ENCODE measurements at places on chromosomes 4 and X. TPM values are rescaled to one million over a fixed set of nuclear protein-coding genes. Genes with fewer than 3 reads are reported as not detected.

The ITM2A gene
- 75.7 TPM for total RNA-seq

The NEIL3 gene
- 1.3 TPM for total RNA-seq

The KDR gene
- not detected for total RNA-seq

DNA sequence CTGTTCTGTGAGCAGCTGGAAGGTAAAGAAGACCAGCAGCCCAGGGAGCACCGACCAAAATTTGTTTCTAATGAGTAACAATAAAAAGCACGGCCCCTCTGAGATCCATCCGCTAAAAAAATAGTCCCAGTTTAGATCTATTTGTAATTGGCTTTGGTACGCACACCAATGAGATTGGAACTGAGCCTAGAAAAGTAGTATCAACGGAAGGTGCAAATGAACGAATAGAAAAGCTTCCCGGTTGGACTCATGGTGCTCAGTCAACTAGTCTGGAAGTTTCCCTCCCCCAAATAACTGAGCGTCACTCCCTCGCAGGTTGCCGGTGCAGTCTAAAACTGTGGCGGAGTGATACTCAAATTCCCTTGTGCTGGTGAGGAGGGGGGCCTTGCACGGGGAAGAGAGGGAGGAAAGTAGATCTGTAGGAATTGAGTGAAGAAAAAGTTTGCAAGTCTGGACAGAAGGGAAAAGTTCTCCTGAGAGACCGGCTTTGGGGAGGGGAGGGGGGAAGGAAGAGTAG lies at the start of gene COL4A5:
COL4A5 (plus strand) TSS at position 413 of the 517 bp plus-strand sequence. CDS start 288 bp downstream, outside the sequence.
- DNase-seq: peak; percentile 14

- DNase-seq: no peak
Measured at GRCh38 chrX:83077606-83078005, 430.5 kb upstream of the POU3F4 start.

- DNase-seq: no peak
Measured at GRCh38 chrX:20767346-20767745, 500.6 kb upstream of the RPS6KA3 start.

DNA sequence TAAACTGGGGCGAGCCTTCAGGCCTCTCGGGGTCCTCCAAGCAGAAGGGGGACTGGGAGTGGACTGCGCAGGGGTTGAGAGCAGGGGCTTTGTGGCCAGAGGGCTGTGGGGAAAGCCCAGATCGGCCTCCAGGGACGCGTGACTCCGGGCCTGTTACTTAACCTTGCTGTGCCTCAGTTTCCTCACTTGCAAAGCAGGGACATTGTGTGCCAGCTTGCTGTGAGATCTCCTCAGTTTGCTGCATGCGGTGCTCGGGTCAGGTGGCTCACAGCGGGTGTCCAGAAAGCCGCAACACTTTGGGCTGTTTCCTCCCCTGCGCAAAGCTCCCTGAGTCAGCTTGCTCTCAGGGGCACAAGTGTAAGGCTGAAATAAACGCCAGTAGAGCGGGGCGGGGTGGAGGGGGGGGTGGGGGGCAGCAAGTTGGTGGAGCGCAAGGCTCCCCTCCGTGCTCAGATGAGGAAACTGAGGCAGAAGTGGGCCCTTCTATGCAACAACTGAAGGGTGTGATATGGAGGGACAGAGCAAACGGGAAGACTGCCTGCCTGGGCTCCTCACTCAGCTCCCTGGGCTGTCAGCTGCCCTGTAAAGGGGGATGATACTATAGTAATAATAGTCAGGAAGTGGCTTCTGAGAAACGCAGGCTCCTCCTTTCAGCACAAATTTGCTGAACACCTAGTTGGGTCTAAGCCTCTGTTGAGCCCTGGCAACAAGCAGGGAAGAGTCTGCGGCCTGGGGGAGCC lies 101.0 kb downstream of the HMX1 start:
- DNase-seq: no peak

- DNase-seq: peak; percentile 48
Measured at GRCh38 chrX:39772057-39772832, 325.5 kb downstream of the BCOR start.

DNA sequence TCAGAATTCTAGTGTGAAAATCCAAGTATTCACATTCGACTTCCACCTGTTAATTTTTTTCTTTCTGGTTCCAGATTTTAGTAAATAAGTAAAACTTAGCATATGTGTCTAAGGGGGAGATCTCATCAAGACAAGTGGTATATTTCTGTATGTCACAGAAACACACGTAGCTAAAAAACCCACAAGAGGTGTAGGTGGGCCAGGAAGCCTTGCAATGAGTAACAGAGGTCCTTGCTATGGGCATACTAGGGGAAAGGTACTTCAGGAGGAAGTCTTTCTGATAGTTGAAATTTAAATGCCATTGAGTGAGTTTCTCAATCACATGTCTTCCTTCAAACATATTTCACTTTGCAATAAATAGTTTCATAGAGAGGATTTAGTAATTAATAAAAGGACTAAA lies 315.8 kb downstream of the MID1IP1 start:
- DNase-seq: no peak

- no peak for DNase-seq
Measured at GRCh38 chrX:49177338-49177833, 5.7 kb downstream of the PLP2 start.

DNA sequence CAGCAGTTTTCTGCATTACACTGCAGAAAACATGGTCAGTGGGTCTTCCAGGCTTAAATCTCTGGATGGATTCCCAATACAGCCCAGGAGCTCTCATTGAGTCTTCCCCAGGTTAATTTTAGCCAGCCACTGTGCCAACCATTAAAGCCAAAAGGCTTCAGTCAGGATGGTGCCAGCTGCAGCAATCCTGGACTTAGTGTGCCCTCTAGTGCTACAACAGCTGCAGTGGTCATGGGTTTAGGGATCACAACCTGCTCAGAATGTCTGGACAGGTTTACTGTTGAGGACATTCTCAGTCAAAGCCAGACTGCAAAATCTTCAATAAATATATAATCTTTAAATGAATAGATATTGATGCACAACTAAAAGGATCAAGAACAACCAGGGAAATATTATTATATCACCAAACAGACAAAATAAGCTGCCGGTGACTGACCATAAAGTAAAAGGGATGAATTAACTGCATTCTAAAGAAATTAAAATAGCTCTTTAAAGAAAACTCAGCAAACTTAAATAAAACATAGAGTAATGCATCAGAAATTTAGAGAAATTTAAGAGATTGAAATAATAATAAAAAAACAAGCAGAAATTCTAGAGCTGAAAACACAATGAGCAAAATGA lies 639.9 kb downstream of the SPOCK3 start:
- peak; percentile 73 for DNase-seq

DNA sequence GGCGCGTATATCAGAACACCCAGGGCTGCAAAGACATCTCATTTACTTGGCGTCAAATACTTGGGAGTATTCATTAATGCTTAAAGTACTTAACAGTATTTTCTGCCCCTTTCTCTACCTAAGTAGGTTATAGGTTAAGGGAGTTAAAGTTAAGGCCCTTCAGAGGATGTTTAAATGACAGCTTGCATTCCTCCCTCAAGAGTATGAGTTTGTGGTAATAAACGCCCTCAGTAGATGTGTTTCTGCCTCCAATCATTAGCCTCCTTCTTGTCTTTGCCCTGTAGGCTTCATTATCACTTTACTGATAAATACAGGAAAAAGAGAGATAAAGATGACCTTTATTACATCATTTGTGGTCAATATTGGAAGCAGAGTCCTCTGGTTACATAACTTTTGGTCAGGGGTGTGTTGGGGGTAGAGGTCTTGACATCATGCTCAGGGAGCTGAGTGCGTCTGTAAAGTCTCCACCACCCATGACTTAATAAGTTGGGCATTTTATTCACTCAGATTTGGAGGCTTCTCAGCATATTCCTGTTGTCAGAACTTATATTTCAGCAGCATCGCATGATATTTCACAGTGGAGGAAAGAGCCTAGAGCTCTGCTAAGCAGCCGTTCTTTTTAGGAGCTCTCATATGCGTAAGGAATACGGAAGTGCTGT lies 145.9 kb downstream of the CPE start:
- DNase-seq: no peak

- DNase-seq: no peak
Measured at GRCh38 chrX:130304587-130305368, 34.9 kb upstream of the SLC25A14 start.
